ENCODE measurements at places on chromosomes 13 and 19. TPM values are rescaled to one million over a fixed set of nuclear protein-coding genes. Genes with fewer than 3 reads are reported as not detected.

- no peak for DNase-seq
Measured at GRCh38 chr19:44684892-44685863, 13.8 kb upstream of the CEACAM16 start.

GRCh38 chr19:17687857-17688784, at the start of gene UNC13A:
Gene UNC13A, minus strand, starts transcription at chr19:17688354. Its CDS starts 155 bp downstream, at chr19:17688199.
- peak; percentile 63 for DNase-seq

DNA sequence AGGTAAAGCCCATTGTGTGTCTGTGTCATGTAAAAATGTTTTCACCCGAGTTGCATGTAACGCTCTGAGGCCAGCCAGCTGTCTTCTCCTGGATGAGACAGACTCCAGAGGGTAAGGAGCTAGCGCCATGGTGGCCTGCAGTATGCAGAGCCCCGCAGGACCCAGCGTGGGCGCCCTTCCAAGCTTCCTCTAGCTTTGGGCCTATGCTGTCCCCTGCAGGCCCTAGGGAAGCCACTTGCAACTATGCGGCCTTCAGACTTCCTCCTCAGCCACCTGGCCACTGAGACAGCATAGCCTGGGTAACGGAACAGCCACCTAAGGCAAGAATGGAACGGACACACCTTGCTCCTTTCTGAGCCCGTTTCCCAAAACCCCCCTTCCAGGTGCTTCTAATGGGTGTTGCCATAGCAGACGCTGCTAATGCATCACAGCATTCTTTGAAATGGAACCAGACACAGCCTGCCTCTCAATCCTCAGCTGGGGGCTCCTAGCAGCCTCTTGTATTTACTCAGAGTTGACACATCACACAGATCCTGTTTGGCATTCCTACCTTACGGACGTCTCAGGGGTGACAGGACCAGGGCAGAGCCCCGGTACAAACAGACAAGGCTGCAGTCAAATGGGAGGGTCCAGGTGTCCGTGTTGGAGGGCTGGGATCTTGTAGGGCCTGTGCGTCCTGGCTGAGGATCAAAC, 6.2 kb downstream of the FAM32A start:
- no peak for DNase-seq

- DNase-seq = no peak
Measured at GRCh38 chr19:34096020-34096915, 76.0 kb upstream of the LSM14A start.

- DNase-seq = no peak
Measured at GRCh38 chr19:41535029-41535622, 40.8 kb upstream of the CEACAM21 start.

- no peak for DNase-seq
Measured at GRCh38 chr13:108142702-108143436, 72.5 kb downstream of the LIG4 start.

The PROSER3 gene
- total RNA-seq = 7.3 TPM

The FAM32A gene
- total RNA-seq = 44.5 TPM

The TTC9B gene
- total RNA-seq = not detected

The POU2F2 gene
- total RNA-seq = 1.6 TPM

The ZNF473 gene
- total RNA-seq = 4.9 TPM

The LILRA2 gene
- 1.6 TPM for total RNA-seq

Measured in body of pancreas (tissue), 4 donors.